ENCODE measurements at places on chromosomes 4 and X.

- no peak for DNase-seq
Measured at GRCh38 chr4:145851511-145852201, 87.0 kb downstream of the ZNF827 start.

- DNase-seq, result no peak
Measured at GRCh38 chr4:31175242-31175910, 455.2 kb downstream of the PCDH7 start.

DNA sequence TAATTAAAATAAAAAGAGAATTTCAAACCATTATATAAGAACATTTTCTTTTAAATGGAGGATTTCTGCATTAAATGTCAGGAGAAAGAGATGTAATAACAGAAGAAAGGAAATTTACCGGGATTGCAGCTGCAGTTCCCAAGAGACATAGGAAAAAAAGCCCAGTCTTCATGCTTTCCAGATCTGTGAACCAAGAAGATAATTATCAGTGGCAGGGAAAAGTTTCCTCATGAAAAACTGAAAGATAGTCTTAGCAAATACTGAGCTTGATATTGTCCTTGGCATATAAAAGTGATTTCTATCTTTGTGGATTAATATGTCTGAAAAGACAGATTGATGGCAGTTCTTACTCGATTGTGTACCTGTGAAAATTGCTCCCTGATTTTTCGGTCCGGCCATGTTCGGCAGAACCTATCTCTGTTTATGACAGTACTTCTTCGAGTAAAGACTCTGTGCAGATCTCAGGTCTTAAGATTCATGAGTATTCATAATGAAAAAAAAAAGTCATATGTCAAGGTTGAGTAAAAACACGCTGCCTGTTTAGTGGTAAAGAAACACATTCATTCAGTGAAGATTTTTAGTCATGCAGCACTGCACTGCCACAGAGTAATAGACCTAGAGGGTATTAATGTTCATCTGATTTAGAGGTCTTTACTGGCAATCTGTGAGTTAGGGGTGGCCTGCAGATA lies 29.6 kb downstream of the SPARCL1 start:
- no peak for DNase-seq

- DNase-seq, result no peak
Measured at GRCh38 chrX:68757731-68758130, 71.1 kb upstream of the EFNB1 start.

GRCh38 chr4:40462326-40462725 lies 127.2 kb downstream of the CHRNA9 start:
- DNase-seq, result no peak

GRCh38 chr4:1241936-1242505 lies 6.9 kb downstream of the CTBP1 start:
- DNase-seq, result no peak

DNA sequence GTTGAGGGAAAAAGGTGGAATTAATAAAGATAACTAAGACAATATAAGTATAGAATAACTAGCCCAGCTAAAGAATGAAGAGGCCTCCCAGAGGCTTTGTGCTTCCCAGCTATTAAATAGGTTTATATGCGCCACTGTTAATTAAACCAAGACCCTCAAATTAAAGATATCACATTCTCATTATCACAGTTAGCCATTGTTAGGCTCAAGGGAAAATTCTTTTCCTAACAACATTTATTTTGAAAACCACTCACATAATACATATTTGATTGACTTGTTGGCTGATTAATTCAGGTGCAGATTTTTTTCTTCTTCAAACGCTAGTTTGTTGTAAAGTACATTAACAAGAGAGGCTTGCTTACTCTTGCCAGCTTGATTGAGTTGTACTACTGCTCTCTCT lies 216.8 kb upstream of the TRAM1L1 start:
- no peak for DNase-seq

DNA sequence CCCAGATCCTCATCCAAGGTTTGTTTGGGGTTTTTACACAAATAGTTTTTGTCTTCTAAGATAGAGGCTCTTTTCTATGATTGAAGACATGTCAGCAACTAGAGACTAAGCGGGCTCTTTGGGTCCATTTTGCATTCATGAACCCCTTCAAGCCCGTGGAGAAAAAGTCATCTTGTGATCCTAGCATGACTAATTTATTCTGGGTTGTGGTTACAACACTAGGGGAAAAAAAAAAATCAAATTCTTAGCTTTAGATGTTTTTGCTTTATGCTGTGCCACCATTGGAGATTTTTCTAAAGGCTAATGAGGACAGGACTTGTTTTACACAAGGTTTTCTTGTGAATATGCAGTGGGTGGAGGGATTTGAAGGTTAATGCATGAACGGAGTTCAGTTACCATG lies 440.0 kb downstream of the PCDH7 start:
- no peak for DNase-seq

DNA sequence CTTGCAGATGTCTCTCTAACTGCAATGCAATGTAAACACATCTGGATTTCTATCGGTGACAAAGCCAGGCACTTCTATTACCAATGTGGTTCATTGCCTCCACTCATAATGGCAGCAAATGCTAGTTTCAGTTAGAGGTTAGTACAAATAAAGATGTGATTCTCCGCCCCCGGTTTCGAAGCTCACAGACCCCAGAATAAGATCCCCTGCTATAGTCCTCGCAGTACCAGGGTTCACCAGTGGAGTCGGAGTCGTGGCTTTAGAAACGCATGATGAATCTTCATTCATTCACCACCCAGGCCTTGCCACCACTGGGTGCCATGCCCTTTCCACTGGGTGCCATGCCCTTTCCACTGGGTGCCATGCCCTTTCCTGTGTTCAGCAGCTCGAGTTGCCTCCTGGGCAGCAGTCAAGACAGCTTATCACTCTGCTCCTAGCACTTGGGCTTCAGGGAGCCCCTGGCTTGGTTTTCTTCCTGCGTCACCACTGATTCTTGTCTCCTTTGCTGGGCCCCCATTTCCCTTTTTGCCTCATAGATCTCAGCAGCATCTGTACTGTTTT lies 3.5 kb upstream of the NAA10 start:
- DNase-seq, result no peak

- DNase-seq, result no peak
Measured at GRCh38 chr4:38669208-38669607, 5.2 kb downstream of the KLF3 start.

DNA sequence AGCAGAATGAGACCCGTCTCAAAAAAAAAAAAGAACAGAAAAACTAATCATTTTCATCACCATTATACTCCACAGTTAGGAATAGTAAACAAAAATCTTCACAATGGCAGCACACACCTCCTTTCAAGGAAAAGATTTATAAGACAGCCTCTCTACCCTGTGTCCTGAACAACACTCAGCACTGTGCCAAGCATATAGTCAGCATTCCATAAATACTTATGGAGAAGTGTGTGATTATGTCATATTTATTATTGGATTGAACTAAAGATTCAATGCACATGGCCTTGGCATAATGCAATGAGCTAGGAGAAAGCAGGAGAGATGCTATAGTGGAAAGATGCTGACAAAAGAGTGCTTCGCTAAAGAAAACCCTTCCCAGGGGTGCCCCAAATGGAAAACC lies 52.6 kb downstream of the FAM114A1 start:
- DNase-seq, result no peak

- DNase-seq, result no peak
Measured at GRCh38 chr4:73741031-73741749, 821 bp downstream of the CXCL8 start.

GRCh38 chrX:37677765-37678164 lies 7.8 kb upstream of the XK start:
- DNase-seq, result no peak

- DNase-seq, result no peak
Measured at GRCh38 chrX:15500497-15500966, at the start of gene BMX. TSS of gene BMX (plus strand) at chrX:15500807. CDS start at chrX:15508354, 7,547 bp downstream.

DNA sequence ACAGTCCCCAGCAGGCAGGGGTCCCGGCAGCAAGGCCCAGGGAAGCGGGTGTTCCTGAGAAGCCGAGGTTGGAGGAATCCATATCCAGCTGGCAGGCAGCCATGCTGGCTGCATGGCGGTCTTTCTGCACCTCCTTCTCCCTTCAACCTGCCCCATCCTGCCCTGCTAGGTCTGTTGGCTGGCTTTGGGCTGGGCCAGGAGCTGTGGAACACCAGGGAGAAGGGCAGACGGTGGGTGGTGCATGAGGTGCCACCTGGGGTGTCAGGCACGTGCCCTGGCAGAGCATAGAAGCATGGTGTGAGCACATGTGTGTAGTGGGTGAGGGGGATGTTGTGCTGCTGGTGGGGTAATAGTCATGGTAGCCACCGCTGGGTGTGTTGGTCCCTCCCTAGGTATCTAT lies 150.1 kb downstream of the PJA1 start:
- DNase-seq, result peak; percentile 25

- DNase-seq, result no peak
Measured at GRCh38 chrX:117376460-117376859, 740.1 kb downstream of the KLHL13 start.

GRCh38 chr4:173367285-173367684 lies 3.5 kb upstream of the SAP30 start:
- DNase-seq, result no peak

GRCh38 chrX:112849016-112849415 lies 8.4 kb upstream of the AMOT start:
- DNase-seq, result no peak

DNA sequence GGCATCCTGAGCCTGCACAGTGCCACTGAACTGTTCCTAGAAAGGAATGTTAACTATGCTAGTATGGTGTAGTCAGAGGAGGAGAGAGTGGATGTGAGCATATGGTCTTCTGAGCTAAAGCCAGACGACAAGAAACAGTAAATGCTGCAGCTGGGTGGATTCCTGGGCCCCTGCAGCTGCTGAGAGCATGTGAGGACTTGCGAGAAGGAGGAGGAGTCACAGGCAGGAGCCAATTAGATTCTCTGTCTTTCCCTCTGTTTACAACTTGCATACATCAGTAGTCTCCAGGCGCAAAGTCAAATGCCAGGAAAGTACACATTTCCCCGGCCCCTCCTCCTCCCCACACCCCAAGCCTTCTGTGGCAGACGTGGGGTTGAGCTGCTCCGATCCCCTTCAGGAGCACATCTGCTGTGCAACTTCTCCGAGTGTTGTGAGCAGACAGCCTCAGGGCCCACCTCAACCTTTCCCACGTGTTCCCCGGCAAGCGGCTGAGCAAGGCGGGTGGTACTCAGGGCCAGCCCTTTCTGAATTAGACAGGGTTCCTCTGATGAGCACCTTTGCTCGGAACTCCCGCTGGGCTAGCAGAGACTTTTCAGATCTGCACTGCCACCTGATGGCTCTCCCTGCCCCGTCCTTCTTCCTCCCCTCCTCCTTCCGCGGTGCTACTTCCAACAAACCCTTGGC lies 108.7 kb upstream of the ATP6AP2 start:
- peak; percentile 63 for DNase-seq

DNA sequence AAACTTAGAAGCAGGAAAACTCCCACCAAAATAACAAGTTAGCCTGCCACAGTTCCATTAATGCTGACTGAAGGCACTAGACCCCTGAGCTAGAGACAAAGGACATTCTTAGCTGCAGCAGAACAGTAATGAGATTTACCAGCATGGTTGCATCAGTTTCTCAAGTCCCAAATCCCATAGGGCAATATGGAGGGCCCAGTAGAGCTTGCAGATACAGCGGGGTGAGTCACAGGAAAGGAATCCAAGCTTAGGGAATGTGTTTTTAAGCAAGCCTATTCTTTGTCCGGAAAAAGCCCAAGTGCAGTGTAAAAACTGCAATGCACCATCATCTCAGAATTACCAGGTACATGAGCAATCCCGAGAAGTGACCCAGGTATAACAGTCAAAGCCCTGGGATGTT lies 51.3 kb upstream of the EXOC1L start:
- no peak for DNase-seq

- DNase-seq, result no peak
Measured at GRCh38 chr4:65918872-65919271, 248.6 kb upstream of the EPHA5 start.

DNA sequence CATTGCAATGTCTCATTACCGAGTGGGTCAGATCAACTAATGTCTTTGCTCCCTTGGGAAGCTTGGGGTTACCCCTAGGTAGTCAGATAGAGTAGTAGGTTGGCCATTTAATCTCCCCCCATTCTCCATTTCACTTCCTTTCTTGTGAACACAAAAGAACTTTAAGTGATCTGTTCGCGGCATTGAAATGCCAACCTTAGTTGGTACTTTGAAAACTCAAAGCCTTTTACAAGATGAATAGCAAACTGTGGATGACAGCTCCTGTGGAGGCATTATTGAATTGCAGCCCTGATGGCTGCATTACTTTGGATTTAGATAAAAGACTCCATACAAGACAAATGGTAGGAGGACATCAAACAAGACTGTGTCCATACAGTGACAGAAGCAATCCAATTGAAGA lies 469.1 kb downstream of the GBA3 start:
- DNase-seq, result peak; percentile 50

GRCh38 chr4:76058302-76058701 lies 16.2 kb upstream of the ART3 start:
- no peak for DNase-seq

DNA sequence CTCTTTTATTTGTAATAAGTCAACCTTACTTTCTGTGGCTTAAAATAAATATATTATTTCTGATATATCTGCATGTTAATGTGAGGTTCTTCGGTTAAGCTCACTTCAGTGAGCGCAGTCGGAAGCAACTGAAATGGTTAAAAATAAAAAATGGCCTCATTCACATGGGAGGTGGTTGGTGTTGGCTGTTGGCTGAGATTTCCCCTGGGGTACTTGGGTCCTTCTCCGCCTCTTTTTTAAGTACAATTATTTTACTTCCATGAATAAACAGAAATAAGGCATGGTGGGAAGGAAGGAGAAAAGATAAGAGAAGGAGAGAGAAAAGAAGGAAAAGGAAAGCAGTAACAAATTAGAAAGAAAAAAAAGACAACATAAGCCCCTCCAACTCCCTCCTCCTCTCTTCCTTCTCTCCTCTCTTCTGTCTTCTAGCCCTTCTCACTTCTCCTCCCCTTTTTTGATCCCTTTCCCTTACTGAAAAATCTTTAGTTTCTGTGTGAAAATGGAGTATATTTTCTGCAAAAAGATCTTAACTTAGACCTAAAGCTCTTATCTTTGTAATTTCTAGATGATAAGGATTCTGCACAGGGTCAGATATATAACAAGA lies 19.7 kb upstream of the CXCL3 start:
- DNase-seq, result no peak

- no peak for DNase-seq
Measured at GRCh38 chr4:163384434-163384833, 40.7 kb downstream of the NPY5R start.

GRCh38 chrX:144601010-144601409 lies 646.3 kb upstream of the SPANXN1 start:
- DNase-seq, result no peak

DNA sequence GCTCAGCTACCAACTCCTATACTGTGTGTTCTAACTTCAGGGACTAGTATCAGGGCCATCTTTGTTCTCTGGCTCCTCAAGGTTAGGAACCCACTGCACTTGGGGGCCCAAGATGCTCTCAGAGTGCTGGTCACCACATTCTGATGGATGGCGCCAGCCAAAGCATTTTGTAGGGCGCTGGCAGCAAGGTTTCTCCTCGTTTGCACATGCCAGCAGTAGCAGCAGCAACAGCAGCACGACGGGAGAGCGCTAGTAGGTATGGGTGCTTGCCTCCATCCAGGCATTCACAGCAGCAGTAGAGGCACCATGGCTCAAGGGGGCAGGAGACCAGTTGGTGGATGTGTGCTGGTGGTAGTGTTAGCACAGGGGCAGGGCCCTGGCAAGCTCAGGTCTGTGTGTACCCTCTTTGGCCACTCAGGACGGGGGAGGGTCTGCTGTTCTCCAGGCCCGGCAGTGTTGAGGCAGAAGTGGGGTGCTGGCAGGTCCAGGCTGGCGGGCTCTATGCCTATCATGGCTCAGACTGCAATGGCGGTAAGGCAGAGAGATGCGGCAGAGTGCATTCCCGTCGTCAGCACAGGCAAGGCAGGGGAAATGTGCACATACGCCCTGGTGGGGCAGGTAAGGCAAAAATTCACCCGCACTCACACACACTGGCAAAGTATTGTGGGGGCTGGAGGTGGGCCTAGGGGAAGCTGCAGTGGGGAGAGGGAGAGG lies 56.6 kb downstream of the SERPINA7 start:
- DNase-seq, result no peak
